T-helper 2 cell (primary cell): ENCODE measurements at places on chromosomes 2 and 18.

DNA sequence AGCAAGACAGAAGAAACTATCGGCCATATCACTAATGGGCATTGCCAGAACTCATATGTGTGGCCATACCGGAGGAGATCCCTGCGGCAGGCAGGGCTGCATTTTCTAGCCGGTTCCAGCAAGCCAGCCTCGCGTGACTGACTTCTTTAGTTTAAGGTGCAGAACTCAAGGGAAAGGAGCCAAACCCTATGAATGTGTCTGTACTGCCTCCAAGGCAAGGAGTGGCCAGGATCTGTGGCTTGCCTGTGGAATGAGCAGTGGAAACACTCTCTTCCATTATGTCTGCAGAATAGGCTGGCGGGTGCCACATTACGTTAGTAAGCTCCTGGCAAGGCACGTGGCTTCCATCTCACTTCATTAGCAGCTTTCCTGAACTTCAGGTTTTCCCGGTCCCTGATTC is 137.6 kb downstream of the ATL2 start:
- DNase-seq, result no peak

DNA sequence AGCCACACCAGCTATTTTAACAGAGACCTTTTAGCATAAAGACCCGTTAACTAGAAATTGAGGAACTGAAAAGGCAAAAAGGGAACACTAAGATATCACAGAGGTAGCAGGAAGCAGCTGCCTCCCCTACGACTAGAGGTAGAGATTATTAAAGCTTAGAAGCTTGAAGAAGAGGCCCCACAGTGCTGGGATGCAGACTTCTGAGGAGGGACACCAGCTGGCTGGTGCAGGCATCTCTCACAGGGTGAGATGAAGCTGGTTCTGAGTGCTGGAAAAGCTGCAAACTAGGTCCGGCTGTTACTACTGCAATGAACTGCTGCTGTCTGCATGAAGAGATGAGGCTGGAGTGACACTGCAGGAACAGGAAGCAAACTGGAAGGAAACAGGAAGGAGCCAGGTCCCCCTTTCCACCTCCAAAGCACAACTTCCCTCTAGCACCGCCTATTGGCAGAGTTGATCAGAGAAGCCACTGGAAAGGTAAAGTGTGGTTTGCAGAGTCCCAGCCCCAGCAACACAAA is 61.2 kb upstream of the MRPS9 start:
- peak; percentile 17 for DNase-seq

GRCh38 chr2:218465987-218466633 is 47.2 kb downstream of the VIL1 start:
- no peak for DNase-seq

DNA sequence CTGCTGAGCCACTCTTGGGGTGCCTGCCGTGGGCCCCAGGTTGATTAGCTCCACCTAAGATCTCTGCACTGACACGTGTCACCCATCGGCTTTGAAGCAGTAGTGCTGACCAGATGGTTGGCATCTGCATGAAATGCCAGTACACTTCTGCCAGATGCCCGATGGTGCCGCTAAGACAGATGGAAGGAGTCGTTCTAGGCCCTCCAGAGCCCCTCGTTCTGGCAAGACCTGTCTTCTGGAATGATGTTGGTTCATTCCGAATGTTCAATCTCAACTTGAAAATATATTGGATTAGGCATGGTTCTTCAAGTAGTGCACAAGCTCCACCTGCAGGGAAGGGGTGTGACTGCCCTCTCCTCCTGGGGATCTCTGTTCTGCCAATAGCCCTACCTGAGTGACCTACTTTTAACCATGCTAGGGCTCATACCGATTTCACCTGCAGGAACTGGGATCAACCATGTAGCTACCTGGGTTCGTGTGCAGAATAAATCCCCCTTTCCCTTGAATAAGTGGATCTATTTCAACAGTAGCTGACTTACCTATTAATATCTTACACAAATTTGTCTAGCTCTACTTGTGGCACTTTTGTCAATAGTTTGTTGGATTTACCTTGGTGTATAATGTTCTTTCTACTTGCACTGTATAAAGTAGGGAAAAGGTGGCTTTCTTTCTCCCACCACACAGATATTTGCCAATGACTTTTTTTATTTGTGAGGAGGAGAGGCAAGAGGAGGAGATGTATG is 342.6 kb downstream of the CTNNA2 start:
- DNase-seq, result no peak

GRCh38 chr2:45680351-45680967 is 29.0 kb downstream of the PRKCE start:
- DNase-seq, result no peak

- DNase-seq, result no peak
Observed at GRCh38 chr2:70388813-70389212, 86.9 kb upstream of the FAM136A start.

DNA sequence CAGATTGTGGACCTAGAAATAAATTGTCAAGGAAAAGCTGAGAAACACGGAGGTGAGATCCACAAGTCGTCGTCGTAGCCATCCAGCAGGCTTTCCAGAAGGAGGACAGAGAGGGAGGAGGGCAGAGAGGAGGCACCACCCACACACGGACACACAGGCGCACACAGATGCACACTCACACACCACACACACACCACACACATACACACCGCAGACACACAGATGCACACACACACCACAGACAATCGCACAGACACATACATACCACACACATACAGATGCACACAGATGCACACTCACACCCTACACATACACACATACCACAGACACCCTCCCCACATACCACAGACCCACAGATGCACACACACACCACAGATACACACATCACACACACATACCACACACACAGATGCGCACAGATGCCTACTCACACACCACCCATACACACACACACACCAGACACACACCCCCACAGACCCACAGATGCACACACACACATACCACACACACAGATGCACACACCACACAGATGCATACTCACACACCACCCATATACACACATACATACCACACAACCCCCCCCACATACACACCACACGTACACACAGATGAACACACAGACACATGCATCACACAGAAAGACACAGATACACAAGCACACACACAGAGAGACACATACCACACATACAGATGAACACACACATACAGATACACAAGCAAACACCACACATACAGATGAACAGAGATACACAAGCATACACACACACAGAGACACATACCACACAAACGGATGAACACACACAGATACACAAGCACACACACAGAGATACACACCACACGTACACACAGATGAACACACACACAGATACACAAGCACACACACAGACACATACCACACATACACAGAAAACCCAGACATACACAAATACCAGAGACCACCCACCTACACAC is 12.7 kb upstream of the BOK start:
- DNase-seq, result peak; percentile 23

DNA sequence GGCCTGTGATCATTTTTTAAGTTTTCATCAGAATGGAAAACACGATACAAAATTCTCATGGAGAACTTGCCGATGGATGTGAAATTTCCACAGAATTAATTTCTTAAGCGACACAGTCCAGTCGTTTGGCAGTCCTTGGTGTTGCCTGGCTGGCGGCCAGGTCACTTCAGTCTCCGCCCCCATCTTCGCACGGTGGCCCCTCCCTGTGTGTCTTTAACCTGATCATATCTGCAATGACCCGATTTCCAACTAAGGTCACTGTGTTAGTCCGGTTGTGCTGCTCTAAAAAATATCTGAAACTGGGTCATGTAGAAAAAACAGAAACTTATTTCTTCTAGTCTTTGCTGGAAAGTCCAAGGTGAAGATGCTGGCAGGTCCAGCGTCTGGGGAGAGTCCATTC is 44.5 kb upstream of the COPS8 start:
- no peak for DNase-seq

- peak; percentile 66 for DNase-seq
Observed at GRCh38 chr2:98663511-98664090, 55.2 kb downstream of the UNC50 start.

- DNase-seq, result no peak
Observed at GRCh38 chr2:100034431-100034830, 108.0 kb downstream of the AFF3 start.

DNA sequence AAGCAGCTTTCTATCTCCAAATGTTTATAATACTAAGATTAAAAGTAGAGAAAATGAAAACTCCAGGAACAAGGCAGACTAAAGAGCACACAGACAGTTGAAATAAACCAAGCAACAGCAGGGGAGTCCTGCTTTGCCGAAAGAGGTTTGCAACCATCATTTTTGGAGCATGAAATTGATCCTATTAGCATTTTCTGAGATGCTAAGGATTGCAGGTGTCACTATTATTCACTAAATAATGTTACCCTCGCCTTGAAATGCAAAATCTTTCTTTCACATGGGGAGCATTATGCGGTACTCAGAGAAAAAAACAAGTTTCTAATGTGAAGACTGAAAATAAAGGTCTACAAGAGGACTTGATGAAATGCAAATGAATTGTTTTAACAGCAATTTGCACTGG is 81.7 kb upstream of the DNAJC10 start:
- DNase-seq, result no peak

GRCh38 chr18:48191494-48191893 is 217.7 kb downstream of the ZBTB7C start:
- DNase-seq, result no peak

DNA sequence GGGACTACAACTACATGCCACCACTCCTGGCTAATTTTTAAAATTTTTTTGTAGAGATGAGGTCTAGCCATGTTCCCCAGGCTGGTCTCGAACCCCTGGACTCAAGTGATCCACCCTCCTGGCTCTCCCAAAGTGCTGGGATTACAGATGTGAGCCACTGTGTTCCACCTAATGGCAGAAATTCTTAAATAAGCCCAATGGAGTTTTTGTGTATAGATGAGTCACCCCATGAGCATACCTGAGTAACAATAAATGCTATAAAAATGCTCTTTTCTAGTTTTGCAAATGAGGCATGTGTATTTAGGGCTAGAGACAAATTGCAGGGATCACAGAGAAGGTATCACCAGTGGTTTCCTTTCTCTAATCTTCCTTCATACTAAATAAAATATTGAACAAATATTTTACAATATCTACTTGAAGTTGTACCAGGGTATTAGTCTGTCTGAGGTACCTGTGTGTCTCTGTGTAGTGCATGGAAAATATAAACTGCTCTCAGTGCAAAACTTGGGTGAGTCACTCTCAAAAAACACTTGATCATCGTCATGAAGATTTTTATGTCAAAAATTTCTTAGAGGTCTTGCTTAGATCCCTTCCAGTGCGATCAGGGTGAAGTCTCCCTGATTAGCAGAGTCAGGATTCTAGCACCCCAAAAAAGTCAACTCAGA is 337.1 kb upstream of the MMADHC start:
- no peak for DNase-seq

- no peak for DNase-seq
Observed at GRCh38 chr2:191465766-191466420, 212.0 kb upstream of the NABP1 start.

DNA sequence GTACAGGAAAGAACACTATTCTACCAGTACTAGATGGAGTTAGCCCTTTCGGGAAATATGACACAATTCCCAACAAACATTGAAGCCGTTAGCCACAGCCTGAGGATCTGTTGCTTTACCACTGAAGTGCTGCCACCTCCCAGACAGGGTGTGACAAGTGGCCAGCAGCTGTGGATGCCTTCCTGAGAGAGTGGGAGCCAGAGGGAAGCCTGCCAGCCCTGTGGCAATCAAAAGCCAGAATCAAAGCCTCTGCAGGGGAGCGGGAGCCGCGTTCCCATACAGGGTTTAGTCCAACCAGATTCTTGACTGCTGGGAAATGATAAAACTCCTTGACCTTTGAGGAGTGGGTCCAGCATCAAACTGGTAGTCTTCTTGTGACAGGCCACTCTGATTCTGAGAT is 38.0 kb downstream of the SLC4A1AP start:
- no peak for DNase-seq
